Muscle of leg (tissue), 16 donors: ENCODE measurements at places on chromosomes 4 and X. TPM values are rescaled to one million over a fixed set of nuclear protein-coding genes. Genes with fewer than 3 reads are reported as not detected.
A peak's percentile ranks its signal among the peaks of the same experiment; 100 is the strongest.

GRCh38 chrX:45449982-45450381 lies 249.3 kb upstream of the DIPK2B start:
- no peak for DNase-seq

DNA sequence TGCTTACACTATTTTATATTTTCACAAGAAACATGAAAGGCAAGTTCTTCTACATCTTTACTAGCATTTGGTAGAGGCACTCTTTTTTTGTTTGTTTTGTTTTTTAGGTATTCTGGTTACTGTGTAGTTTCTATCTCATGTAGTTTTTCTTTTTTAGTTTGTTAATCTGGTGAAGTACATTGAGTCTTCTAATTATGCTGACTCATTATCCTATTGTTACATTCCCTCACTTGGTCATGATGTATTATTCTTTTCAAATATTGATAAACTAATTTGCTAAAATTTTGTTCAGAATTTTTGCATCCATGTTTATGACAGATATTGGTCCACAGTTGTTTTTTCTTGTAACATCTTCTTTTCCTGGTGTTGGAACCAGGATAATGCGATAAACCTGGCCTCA lies 4.7 kb downstream of the GK2 start:
- no peak for DNase-seq

GRCh38 chrX:84168574-84168973 lies 19.4 kb downstream of the RPS6KA6 start:
- DNase-seq = no peak

DNA sequence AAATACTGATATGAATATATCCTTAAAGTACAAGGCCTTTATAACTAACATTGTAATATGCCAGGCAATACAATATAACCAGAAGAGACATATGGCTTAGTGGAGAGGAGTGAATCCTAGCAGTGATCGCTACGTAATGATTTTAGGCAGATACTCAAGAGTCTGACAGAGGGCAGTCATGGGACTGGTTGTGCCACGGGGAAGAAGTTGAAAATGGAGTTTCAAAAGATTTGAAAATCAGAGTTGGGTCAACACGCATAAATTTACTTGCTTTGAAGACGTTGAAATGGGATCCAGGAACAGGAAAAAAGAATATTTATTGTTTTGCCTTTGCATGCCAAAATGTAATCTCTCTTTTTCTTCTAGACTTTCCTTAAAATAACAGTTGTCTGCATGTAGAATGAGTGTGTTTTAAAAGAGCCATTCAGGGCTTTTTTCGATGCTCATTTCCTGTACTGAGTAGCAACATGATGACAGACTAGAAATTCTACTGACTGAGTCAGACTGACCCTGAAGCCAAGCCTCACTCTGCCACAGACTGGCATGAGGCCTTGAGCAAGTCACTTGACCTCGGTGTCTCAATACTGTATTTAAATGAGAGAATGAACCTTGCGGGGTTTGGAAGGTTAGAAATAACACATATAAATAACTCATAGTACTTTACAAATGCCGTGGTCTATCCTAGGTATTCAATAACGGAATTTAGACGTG lies 8.1 kb upstream of the SMS start:
- no peak for DNase-seq

- DNase-seq = peak; percentile 36
Measured at GRCh38 chrX:71998836-71999509, 88.3 kb downstream of the NHSL2 start.

- no peak for DNase-seq
Measured at GRCh38 chr4:7828793-7829301, 110.8 kb downstream of the AFAP1 start.

GAB1 gene
- polyA plus RNA-seq = 25.6 TPM

ASMTL gene
- polyA plus RNA-seq = 26.7 TPM

CSAG2 gene
- polyA plus RNA-seq = not detected

IL2RG gene
- polyA plus RNA-seq = 7.2 TPM

FAM184B gene
- polyA plus RNA-seq = 1.5 TPM

ADH1C gene
- 7.3 TPM for polyA plus RNA-seq

CETN2 gene
- polyA plus RNA-seq = 40.2 TPM
